ENCODE measurements at places on chromosomes 3 and 15.
A peak's percentile ranks its signal among the peaks of the same experiment; 100 is the strongest.

- peak; percentile 77 for DNase-seq
Observed at GRCh38 chr3:72976281-72976741, 20.3 kb upstream of the PPP4R2 start.

GRCh38 chr15:68734352-68734751 lies 86.3 kb downstream of the ANP32A start:
- DNase-seq = no peak

GRCh38 chr15:48784756-48785155 lies 26.1 kb downstream of the CEP152 start:
- DNase-seq = no peak

GRCh38 chr15:67370206-67370954 lies 115.8 kb downstream of the IQCH start:
- no peak for DNase-seq

GRCh38 chr3:23938688-23939087 lies 6.4 kb upstream of the NR1D2 start:
- DNase-seq = no peak

GRCh38 chr15:58224068-58224467 lies 85.9 kb downstream of the AQP9 start:
- no peak for DNase-seq

GRCh38 chr3:159583662-159584061 lies 405.0 kb upstream of the IL12A start:
- peak; percentile 61 for DNase-seq

DNA sequence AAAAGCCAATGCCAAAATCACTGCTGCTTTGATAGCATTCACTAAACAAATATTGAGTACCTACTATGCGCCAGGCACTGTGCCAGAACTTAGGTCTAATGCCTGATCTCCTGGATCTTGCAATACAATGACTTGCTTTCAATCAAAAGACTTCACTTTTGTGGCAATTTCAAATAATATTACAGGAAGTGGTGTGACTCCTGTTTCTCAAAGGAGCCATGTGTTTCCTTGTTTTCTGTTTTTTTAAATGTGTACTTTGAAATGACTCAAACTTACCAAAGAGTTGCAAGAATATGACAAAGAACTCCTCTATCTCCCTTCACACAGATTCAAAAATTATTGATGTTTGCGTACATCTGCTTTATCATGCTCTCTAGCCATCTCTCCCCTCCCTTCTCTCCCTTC lies 18.3 kb downstream of the OSBPL10 start:
- peak; percentile 40 for DNase-seq

GRCh38 chr3:14806641-14807263 lies 12.0 kb upstream of the FGD5 start:
- DNase-seq = peak; percentile 29

GRCh38 chr15:48397841-48398240 lies 66.6 kb downstream of the DUT start:
- DNase-seq = peak; percentile 43

DNA sequence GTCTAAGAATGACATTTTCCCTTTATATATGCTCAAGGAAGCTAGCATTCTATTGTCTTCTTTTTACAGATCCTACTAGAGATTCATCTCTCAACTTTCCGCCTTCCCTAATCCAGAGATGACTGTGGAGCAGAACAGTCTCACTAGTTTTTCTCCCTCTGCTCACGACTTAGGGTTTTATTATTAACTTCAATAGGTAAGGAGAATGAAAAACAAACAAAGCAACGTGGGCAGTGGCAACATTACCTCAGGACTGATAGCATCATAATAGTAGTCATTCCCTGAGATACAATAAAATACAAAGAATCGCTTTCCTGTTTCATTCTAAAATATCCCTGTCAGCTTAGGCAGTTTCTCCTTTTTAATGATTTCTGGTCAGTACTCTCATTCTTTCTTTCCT lies 154.3 kb upstream of the PLAAT1 start:
- DNase-seq = no peak

DNA sequence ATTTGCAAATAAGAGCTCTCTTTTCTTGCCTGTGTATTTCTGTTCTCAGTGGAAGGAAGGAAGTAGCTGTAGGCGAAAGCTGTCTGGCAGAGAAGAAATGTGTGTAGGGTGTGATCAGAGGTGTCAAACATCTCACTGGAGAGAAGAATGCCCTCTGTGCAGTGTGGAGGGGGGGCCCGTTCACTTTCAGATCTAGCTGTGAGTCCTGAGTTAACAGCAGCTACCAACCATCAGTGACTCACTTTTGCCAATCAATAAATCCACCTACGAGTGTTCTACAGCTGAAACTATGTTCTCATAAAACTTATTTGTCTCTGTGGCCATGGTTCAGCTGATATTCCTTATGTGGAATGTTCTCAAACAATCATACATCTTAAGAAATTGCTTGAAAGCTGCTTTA lies 103.7 kb downstream of the FRMD4B start:
- DNase-seq = no peak

DNA sequence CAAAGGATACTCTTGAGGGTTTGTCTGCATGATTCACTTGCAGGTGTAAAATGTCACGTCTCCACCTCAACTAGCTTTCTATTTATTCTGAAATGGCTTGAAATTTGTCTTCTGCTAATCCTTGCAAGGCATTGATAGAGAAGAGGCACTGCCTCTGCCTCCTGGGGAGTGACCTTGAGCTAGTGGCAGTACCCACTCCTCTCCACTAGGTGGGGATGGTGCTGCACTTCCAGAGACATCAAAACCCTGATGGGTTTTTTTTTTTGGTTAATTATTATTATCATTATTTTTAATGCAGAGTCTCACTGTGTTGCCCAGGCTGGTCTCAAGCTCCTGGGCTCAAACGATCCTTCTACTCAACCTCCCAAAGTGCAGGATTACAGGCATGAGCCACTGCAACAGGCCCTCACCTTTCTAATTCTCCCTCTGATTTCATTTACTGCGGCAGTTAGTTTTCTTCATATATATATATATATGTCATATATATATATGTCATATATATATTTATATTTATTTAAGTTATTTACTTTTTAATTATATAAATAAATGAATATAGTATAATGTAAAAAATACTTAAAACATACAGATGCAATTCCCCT lies 117.6 kb upstream of the EIF1B start:
- peak; percentile 55 for DNase-seq

- peak; percentile 58 for DNase-seq
Observed at GRCh38 chr3:20186600-20187004, 596 bp upstream of the SGO1 start.

DNA sequence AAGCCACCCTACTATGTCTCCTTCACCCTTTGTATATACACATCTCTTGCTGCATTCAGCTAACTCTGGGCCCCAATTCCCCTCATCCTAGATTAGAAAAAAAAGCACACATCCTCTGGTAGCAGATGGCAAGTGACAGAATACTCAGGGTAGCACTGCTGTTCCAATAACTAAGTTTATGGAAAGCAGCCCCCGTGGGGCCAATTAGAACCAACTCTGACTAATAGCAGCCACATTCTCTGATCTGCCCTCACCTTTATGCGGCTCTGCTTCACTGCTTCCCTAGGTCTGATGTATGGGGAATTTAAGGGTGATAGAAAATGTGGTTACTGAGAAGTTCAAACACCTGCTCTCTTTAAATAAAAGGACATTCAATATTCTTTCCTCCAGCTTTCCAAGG lies 74.9 kb upstream of the SETMAR start:
- no peak for DNase-seq

DNA sequence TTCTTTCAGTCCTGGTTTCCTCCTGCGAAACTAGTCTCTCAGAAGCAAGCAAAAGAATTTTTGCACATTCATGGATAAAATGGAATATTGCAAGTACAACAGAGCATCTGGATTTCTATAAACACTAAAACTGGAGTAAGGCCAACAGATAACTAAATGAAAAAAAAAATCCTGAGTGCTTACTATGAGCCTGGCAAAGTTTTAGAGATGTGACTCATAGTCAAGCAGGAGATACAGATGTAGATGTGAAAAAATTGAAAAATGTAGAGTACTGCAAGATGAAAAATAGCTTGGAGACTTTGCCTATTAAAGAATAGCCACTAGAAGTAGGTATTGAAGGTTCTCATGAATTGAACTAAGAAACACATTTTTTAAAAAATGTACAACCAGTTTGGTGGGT lies 397.4 kb downstream of the OTOL1 start:
- peak; percentile 64 for DNase-seq

DNA sequence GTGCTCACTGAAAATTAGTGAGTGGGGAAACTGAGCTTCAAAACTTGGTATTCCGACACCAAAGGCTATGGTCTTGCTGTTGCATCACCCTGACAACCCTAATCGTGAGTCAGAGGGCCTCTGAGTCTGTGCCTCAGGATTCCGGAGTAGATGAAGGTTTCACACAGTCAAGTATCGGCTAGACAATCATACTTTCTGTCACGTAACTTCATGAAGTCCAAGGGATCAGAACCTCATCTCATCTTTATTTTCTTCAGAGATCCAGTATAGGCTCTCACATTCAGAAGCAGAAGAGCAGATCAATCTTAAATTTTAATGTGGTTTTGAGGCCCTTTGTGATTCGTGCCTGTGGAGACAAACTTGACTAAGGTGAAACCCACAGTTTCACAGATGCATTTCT lies 26.1 kb upstream of the NECTIN3 start:
- peak; percentile 2 for DNase-seq

DNA sequence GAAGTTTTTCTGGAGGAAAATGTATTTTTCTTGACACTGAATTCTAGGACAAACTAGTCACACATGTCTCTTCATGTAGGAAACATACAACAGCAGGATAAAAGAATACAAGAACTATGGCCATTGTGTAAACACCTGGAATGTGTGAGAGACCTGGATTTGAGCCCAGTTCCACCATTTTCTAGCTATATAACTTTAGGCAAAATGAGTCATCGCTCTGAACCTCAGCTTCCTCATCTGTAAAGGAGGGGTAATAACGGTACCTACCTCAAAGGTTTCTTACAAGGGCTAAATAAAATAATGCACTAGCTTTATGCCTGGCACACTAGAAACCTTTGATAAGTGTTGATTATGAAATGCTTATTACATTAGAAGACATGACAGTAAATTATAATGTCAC lies 57.8 kb downstream of the RIOX2 start:
- peak; percentile 12 for DNase-seq

GRCh38 chr15:47516558-47516957 lies 200.7 kb upstream of the SEMA6D start:
- peak; percentile 78 for DNase-seq

- DNase-seq = peak; percentile 86
Observed at GRCh38 chr3:124558991-124559845, 171.0 kb upstream of the UMPS start.

GRCh38 chr3:11510001-11510340 lies 133.7 kb downstream of the VGLL4 start:
- no peak for DNase-seq

GRCh38 chr15:47422881-47423665 lies 294.2 kb upstream of the SEMA6D start:
- peak; percentile 25 for DNase-seq

- DNase-seq = no peak
Observed at GRCh38 chr3:12702501-12702900, 38.6 kb upstream of the RAF1 start.
